ENCODE measurements at places on chromosomes 12 and 14. TPM values are rescaled to one million over a fixed set of nuclear protein-coding genes. Genes with fewer than 3 reads are reported as not detected.

RABGGTA gene
- total RNA-seq: 76.2 TPM

DNA sequence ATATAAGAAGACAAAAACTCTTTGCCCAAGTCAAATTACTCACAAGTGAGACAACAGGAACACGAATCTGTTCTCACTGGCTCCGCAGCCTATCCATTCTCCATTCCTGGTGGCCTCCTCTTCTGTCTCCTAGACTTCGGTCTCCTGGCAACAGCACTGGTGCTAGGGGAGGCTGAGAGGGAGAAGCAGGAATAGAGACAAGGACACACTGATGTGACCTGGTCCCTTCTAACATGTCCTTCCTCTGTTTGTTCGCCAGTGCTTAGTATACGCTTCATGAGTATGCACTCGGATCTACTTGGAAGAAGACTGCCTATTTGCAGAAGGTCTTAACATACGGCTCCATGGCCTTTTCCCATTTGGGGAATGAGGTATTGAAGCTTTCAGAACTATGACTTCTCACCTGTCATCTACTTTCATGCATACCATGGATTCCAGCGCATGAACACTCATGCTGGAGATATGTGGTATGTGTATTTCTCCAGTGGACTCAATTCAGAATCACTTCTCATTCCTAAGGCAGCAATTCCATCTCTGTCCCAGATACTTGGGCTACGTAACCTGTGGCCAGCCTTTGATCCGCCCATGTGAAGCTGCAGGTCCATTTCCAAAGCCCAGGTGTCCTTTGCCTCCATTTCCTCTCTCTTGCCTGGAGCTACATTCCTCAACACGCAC is 33.9 kb downstream of the BHLHE41 start:
- DNase-seq: no peak

PPM1H gene
- not detected for total RNA-seq

DYNLL1 gene
- total RNA-seq: 93.5 TPM

CMA1 gene
- total RNA-seq: 1.2 TPM

BDKRB1 gene
- total RNA-seq: not detected

DNA sequence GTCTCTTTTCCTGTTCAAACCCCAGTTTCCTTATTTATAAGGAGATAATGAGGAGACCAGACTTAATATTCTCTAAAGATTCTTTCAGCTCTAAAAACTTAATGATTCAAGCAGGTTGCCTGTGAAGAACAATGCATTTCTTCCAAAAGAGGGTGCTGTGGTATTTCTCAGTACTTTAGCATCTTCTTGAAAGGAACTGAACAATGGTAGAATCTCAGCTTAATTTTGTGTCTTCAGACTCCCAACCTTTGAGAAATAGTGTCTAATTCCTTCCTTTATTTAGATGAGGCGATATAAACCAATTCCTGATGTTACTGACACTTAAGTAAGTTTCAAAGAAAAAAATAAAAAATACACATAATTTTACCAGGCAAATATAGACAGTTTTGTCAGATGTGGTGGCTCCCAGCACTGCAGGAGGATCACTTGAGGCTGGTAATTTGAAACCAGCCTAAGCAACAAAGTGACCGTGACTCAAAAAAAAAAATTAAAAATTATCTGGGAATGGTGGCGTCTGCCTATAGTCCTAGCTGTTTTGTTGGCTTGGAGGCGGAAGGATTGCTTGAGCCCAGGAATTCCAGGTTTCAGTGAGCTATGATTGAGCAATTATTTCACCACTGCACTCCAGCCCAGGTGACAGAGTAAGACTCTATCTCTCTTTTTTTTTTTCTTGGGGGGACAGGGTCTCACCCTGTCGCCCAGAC is 76.9 kb upstream of the PSMA6 start:
- no peak for DNase-seq

ADAMTS20 gene
- not detected for total RNA-seq

MYH6 gene
- not detected for total RNA-seq

RASSF8 gene
- 0.81 TPM for total RNA-seq

DNA sequence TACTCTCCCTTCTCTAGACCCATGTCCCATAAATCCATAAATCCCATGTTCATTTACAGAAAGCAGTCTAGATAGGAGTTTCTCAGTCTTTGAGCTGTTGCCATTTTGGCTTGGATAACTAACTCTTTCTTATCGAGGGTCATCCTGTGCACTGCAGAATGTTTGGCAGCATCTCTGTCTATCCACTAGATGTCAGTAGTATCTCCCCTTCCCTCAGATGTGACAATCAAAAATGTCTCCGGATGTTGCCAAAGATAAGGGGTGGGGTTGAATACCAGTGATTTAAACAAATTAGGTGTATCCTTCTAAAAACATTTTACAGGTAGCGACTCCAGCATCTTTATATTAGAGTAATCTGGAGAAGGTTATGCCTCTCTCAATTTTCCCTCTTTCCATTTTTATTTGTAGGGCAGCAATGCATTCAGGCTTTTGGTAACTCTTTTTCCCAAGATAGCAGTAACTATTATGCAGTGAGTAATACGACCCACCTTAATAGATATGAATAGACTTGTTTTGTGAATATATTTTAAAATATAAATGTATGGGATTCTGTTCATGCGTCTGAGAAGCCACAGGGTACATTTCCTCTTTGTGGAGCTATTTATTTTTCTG is 100.7 kb downstream of the LRRK2 start:
- DNase-seq: no peak

APOLD1 gene
- total RNA-seq: 0.88 TPM

DNA sequence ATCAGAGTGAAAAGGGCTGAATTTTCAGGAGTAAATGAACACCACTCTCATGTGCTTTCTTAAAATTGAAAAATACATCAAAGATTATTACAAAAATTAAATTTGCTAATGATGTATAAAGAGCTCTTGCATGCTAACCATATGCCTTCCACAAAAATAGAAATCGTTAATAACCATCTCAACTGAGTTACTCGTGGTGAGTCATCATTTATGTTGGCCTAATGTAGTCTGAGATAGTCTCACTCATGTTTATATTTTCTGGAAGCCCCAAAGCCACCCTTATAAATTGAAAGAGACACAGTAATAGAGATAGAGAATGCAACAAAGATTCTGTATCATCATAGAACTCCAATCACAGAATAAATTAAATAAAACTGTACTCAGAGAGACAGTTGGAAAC is 131.2 kb downstream of the KCNH5 start:
- DNase-seq: no peak

- DNase-seq: no peak
Observed at GRCh38 chr14:96683562-96684289, 113.5 kb upstream of the VRK1 start.

ESRRB gene
- total RNA-seq: not detected

- no peak for DNase-seq
Observed at GRCh38 chr14:37171678-37172023, 755 bp downstream of the SLC25A21 start.

USP44 gene
- 7.6 TPM for total RNA-seq

DNA sequence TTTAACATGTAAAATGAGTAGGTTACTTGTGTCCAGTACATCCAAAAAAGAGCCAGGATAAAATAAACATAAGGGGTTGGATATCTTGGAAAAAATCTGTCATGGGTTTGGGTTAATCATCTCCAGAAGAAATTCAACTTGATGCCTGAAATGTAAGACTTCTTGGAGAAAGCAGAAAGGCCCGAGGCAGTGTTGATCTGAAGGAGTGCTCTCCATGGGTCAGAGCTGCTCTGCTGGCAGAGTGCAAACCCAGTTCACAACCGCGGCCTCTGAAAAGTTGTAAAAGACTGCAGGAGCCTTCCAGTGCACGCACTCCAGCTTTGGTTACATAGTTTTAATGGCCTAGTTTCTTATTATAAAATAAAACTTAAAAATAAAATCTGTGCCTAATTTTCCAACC is 97.3 kb upstream of the ALX1 start:
- no peak for DNase-seq

LRTM2 gene
- total RNA-seq: not detected

GRCh38 chr14:54423991-54424390 is 17.2 kb downstream of the CNIH1 start:
- no peak for DNase-seq

- no peak for DNase-seq
Observed at GRCh38 chr12:84955298-84955697, 42.7 kb upstream of the SLC6A15 start.

Data from activated naive CD4-positive, alpha-beta T cell treated with anti-CD3 and anti-CD28 coated beads for 36 hours (primary cell).